Glutamatergic neuron (in vitro differentiated cells): ENCODE measurements at places on chromosomes 16 and 17.

GRCh38 chr16:3576211-3576610 is 992 bp downstream of the NLRC3 start:
- DNase-seq: no peak

DNA sequence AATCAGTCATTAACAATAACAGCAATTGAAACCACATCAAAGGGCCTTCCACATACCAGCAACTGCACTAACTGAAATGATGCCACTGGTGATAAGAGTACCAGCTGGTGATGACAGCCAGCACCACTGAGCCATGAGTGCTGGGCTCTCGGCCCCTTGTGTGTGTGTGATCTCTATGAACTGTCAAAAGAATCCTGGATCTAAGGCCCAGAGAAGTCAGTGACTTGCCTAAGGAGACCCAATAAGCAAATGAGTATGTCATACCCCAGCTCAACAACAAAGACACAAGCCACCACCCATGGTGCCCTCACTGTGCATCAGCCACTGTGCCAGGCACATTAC is 220.9 kb downstream of the ZNF423 start:
- DNase-seq: no peak

DNA sequence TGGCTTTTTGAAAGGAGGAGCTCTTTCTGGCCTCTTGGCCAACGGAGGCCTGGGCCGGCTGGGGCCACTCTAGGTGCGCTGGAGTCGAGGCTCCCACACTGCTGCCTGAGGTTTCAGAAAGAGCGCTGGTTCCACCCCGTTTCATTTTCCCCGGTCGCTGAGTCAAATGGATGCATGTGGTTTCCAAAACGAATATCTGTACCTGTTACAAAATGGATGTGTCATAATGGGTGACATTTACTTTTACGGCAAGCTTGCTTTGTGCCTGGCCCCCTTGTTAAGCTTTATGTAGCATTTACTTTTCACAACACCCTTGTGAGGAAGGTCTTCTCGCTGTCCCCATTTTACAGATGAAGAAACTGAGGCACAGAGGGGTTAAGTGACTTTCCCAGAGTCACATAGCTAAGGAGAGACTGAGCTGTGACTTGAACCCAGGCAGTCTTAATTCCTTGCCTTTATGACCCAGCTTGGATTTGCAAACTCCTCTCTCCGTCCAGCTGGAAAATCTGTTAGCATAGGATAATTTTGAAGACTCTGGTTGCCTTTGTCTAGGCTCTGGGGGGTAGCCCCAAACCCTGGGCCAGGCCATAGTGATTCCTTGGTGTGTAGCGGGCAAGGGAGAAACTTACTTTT is 10.6 kb downstream of the KSR1 start:
- no peak for DNase-seq

GRCh38 chr16:87945351-87946042 is 5.7 kb upstream of the BANP start:
- DNase-seq: peak; percentile 56

DNA sequence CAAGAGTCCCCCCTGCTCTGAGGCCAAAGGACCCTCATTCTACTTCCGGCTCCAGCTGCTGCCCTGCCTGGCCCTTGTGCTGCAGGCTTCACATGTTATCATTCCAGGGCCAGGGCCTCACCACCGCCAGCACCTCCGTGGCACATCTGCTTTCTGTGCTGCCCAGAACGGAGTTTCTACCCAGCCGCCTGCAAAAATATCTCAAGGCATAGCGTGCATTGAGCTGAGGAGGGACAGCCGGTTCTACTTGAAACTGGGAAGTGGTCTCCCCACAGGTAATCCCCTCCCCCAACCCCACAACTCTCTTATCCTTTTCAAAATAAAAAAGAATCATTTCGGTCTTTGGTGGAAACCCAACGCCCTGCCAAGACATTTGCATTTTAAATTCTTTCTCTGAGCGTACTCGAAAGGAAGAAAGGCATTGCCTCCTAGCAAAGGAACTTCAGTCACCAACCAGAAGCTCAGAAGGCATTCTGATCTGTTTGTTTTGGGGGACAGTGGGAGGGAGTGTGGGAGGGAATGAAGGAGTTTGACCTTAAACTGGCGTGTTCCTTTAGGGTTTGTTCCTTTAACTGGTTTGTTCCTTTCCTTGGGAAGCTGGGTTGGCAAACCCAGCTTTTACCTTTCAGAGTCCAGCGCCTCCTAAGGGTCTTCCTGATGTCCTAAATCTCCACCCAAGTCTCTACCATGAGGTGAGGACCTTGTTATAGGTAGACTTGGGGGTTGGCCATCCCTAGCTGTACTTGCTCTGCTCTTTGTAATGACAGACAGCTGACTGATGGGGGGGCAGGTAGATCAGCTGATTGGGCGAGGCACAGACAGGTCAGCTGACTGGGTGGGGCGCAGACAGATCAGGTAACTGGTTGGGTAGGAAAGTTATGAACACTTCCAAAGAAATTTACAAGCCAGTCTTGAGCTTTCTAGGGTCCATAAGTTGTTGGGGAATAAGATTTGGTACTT is 33.4 kb upstream of the PIK3R6 start:
- no peak for DNase-seq

DNA sequence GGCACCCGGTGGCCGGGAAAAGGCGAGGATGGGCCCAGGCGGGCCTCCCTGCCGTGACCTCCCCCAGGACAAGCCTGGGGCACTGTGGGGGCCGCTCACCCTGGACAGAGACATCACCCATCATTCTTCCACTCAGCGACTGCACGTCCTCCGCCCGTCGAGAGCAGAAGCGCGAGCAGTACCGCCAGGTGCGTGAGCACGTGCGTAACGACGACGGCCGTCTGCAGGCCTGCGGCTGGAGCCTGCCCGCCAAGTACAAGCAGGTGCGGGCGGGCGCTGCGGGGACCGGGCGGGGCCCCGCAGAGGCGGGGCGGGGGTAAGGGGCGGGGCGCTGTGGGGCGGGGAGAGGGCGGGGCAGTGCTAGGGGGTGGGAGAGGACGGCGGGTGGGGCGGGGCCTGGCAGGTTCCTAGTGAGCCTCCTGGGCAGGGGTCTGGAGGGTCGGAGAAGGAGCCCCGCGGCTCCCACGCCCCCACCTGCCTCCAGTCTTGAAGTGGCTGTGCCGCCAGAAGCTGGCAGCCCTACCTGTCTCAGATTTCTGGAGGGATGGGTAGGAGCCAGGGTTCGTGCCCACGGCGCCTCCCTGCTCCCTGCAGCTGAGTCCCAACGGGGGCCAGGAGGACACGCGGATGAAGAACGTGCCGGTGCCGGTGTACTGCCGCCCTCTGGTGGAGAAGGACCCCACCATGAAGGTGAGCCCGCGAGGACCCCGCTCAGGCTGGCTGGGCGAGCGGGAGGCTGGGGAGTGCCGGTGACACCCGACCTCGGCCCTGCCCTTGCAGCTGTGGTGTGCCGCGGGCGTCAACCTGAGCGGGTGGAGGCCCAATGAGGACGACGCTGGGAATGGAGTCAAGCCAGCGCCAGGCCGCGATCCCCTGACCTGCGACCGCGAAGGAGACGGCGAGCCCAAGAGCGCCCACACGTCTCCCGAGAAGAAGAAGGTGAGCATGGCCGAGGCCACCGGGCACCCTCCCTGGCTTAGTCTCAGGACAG is 7.5 kb downstream of the NME3 start:
- DNase-seq: peak; percentile 88

DNA sequence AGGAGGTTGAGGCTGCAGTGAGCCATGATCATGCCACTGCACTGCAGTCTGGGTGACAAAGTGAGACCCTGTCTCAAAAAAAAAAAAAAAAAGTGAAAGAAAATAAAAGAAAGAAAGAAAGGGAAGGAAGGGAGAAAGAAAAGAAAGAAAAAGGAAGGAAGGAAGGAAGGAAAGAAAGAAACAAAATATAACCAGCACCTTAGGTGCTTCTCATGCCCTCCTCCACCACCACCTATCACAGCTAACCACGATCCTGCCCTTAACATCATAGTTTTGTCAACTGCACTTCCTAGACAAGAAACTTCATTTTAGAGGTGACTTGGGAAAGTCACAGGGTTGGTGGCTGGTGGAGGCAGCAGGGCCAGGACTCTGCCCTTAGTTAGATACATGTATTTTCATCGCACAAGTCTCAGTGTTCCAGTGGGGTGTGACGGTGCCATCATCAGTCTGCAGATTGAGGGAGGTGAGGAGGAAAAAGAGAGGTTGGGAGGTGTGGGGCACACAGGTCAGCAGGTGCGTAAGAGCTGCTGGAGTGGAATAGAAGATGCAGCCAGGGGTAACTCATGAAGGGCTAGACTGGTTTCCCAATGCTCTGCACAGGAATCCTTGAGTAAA is 10.0 kb downstream of the SUPT4H1 start:
- DNase-seq: no peak

DNA sequence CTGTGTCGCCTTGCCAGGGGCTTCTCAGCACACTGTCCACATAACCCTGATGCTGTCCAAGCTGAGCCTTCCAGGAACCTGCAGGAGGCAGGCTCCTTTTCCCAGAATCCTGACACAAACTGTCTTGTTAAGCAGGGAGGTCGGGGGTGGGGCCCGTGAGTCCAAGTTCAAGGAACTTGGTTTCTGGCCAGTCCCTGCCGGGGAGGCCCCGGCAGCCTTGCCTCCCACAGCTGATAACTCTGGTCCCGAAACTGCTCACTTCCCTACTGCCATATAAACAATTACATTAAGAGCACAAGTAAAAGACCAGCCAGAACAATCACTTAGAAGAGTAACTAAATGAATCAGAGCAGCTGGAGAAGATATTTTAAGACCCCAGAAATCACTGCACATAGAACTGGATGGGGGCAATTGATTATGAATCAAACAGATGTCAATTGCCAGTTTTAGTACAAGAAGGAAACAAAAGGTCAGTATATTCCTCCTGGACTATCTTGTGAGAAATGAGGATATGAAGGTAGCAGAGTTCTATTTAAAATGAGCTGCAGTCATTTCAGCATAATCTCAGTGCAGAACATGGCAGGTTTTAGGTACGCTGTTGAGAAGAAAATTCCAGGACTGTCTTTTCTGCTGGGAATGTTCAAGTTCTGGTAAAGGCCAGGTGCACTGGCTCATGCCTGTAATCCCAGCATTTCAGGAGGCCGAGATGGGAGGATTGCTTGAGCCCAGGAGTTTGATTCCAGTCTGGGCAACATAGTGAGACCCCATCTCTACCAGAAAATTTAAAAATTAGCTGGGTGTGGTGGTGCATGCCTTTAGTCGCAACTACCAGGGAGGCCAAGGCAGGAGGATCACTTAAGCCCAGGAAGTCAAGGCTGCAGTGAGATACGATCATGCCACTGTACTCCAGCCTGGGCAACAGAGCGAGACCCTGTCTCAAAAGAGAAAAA is 169.8 kb downstream of the PITPNC1 start:
- no peak for DNase-seq

DNA sequence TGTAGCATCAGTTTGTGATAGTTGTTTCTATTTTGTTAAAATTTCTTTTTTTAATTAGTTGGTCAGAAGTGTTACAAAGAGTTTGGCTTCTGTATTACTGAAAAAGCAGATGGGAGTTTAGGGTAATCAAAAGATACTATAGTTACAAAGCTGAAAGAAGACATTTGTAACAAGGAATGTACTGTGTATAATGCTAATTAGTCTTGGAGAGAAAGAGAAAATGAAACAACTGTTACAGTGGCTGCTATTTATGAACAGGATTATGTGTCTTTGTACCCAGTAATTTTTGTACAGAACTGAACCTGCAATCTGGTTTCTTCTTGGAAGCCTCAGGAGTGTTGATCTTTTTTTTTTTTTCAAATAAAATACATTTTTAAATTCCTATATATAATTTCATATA is 14.3 kb downstream of the GDPD1 start:
- DNase-seq: no peak

GRCh38 chr17:16214190-16215001 is 938 bp downstream of the NCOR1 start:
- DNase-seq: no peak

- DNase-seq: no peak
These were observed 2.4 kb downstream of the ARHGDIA start for GRCh38 chr17:81868674-81869220.

- peak; percentile 79 for DNase-seq
These were observed 89.4 kb downstream of the RPA1 start for GRCh38 chr17:1919201-1919600.

GRCh38 chr17:79202480-79202879 is 127.9 kb downstream of the ENGASE start:
- peak; percentile 63 for DNase-seq

- DNase-seq: no peak
These were observed 137.3 kb upstream of the CES5A start for GRCh38 chr16:56012482-56012811.

- no peak for DNase-seq
These were observed 10.9 kb downstream of the NHERF1 start for GRCh38 chr17:74759243-74759801.

DNA sequence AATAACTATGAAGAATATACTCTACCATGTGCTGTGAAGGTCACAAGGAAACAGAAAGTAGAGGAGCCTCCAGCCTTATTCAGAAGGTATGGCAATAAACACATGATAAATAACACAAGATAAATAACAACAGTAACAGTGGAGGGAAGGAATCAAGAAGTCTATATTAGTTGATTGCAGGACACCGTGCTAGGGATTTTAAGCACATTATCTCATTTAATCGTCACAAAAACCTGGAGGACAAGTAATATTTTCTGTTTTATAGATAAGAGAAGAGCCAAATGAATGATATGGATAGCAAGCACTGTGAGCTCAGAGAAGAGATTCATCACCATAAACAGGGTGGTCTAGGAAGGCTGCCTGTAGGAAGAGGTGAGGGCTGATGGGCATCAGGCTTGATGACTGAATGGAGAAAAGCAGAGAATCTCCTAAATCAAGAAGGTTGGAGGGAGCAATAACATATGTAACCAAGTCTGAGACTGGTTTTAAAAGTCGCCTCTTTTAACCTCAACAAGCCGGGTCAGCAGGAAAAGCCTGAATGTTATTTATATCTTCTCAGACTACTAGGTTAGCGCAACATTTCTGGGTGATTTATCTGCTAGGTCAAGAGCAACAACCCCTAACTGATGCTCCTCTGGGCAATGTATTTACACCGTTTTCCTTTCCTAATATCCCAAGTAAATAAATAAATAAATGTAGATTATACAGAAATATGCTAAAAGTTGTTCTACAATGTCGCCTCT is 8.3 kb downstream of the TOM1L2 start:
- DNase-seq: no peak

GRCh38 chr17:8362651-8363332 is 13.7 kb downstream of the KRABD2 start:
- no peak for DNase-seq

DNA sequence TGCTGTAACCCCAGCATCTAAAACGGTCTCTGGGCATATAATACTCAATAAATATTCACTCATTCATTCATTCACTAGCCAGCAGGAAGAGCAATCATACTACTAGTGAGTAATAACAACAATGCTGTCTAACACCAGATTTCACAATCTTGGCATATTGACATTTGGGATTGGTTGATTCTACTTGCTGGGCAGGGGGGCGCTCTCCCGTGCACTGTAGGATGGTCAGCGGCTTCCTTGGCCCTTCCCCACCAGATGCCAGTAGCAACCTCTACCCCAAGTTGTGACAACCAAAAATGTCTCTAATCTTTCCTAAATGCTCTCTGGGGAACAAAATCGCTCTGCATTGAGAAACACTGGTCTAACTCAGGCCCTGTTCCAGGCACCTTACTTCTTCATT is 20.7 kb downstream of the WFDC1 start:
- no peak for DNase-seq

GRCh38 chr16:65392806-65393565 is 271.1 kb upstream of the CDH11 start:
- DNase-seq: peak; percentile 31
